ENCODE measurements at places on chromosomes 6 and 20.

GRCh38 chr6:138044458-138044857 is 62.8 kb downstream of the PERP start:
- ATAC-seq = no peak

GRCh38 chr20:906001-906520 is 10.1 kb downstream of the ANGPT4 start:
- ATAC-seq = no peak

DNA sequence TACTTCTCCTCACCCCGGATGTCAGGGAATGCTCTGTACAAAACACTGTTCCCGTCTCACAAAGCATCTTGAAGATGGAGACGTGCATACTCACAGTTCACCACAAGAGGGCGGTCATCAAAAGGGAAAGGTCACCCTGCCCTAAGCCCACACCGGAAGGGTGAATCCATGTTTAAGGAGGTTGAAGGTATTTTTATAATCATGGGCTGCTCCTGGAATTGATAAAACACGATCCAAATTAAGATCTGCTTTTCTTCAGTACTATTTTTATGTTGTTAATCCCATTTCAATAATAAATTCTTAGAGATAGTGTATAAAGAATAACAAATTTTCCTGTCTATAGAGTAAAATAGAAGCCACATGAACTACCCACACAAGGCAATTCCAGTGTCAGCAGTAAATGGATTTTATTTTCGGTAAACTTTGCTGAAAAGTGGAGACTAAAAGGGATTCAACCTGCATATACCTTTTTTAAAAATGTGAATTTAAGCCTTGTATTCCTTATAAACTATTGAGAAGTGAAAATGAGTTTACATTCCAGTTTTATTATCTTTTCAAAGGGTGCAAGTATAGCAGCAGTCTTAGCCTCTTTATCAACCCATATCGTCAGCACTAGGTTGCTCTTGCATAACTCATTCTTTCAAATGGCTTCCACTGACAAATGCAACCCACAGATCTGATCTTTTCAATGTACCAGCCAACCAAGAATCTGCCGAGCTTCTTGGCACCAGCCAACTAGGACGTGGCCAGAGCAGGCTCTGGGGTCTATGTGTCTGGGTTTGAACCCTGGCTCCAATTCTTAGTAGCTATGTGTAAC is 79.7 kb upstream of the MBOAT1 start:
- peak; percentile 99 for ATAC-seq

GRCh38 chr6:130945401-130945919 is 117.6 kb downstream of the EPB41L2 start:
- ATAC-seq = no peak

Measured in SK-N-SH treated with all-trans-retinoic acid at 6 μM for 48 hours (cell line).